ENCODE measurements at places on chromosomes 7 and 10. TPM values are rescaled to one million over a fixed set of nuclear protein-coding genes. Genes with fewer than 3 reads are reported as not detected.

Gene ADAMTS14
- polyA plus RNA-seq: not detected

Gene NKX2-3
- polyA plus RNA-seq: not detected

Gene HTR7
- not detected for polyA plus RNA-seq

Gene CCDC172
- polyA plus RNA-seq: not detected

Gene WDR86
- polyA plus RNA-seq: 0.54 TPM

Gene SERPINE1
- polyA plus RNA-seq: not detected

Gene PTPN12
- polyA plus RNA-seq: 4.8 TPM

Gene FZD1
- 0.23 TPM for polyA plus RNA-seq

Gene PARD3
- polyA plus RNA-seq: not detected

Gene LRRD1
- polyA plus RNA-seq: not detected

Gene PLXNA4
- not detected for polyA plus RNA-seq

Gene MPP7
- polyA plus RNA-seq: 2.3 TPM

Gene MYO3A
- 0.15 TPM for polyA plus RNA-seq

Gene FAM25G
- not detected for polyA plus RNA-seq

Gene CALHM3
- not detected for polyA plus RNA-seq

Gene UCN3
- not detected for polyA plus RNA-seq

Data from IgD-negative memory B cell (primary cell).